GM04503 (cell line): ENCODE measurements at places on chromosomes 13 and 19.

DNA sequence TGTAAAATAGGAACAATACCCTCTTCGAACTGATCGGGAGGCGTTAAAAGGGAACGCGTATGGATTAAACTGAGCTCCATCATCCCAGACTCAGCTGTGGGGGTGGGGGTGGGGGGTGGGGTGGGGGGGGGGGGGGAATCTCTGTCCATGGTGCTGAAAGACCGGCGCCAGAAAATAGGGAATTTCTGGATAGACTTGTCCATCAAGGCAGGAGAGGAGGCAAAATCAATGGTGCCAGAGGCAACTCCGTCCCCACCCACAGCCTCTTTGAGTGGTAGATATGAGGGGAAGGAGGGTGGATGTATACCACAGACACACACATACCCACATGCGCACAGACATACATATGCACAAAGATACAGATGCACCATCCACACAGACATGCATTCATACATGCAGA, 37.4 kb downstream of the ZNF787 start:
- DNase-seq: no peak

DNA sequence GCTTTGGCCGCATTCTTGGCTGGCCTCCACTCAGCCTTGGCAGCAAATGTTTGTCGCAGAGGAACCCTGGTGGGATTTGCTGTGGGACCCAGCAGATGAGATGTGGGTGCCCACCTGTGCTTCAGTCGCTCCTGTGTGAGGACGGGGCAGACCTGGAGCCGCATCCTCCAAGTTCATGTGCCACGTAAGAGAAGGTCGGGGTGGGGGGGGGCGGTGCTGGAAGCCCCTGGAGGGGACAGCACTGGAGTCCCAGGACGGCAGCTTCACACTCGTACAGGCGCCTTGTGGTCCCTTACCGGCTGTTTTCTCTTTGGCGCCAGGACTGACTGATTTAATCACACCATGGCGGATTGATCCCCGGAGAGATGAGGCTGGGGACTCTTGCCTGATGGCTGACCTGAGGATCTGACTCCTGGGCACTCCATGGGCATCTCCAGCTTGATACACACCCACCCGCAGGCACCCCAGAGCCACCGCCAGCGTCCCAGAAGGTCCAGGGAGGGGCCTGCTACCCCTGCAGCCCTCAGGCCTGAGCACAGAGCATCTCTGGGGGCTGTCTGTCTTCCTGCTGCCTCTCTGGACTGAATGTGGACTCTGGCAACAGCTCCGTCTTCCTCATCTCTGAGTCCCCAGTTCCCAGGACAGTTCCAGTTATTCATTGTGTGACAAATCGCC, 10.0 kb upstream of the GRTP1 start:
- DNase-seq: no peak

- no peak for DNase-seq
These were observed 124.0 kb downstream of the ITGBL1 start for GRCh38 chr13:101576455-101576854.

GRCh38 chr13:97429681-97430081, 4.3 kb upstream of the RAP2A start:
- DNase-seq: peak; percentile 42
